ENCODE measurements at places on chromosomes 4 and X. TPM values are rescaled to one million over a fixed set of nuclear protein-coding genes. Genes with fewer than 3 reads are reported as not detected.
A peak's percentile ranks its signal among the peaks of the same experiment; 100 is the strongest.

ZMAT1 gene
- 5.6 TPM for total RNA-seq

RIBC1 gene
- 0.49 TPM for total RNA-seq

DUSP21 gene
- total RNA-seq: not detected

GPC3 gene
- total RNA-seq: 5.4 TPM

TMPRSS11F gene
- not detected for total RNA-seq

CLDN24 gene
- not detected for total RNA-seq

AMBN gene
- not detected for total RNA-seq

ERCC6L gene
- not detected for total RNA-seq

XAGE1A gene
- total RNA-seq: not detected

MAP3K15 gene
- not detected for total RNA-seq

DNA sequence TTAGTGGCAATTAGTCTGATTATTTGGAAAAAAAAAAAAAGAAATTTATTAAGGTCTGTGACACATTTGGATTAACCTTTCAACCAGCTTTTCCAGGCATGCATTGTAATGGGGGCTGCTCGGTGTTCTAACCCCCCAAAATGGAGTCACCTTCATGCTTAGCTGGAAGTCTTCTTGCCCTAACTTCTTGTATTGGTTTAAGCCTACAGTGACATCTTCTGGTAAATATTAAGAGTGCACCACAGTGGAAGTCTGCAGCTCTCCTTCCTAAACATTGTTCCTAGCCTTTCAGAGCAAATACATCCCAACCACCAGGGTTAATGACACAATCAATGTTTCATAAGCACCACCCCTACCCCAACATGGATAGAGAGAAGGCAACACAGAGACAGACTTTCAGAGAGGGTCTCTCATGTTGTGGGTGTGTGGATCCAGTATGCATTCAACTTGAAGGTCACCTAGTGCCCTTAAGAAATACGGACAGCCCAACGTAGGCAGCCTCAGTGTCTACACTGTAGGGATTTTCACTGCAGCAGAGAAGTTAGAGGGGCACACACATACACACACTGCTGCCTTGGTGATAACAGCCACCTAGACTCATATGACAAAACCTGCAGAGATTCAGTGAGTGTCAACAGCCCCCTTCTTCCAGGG is 142.9 kb upstream of the MBNL3 start:
- no peak for DNase-seq

- DNase-seq: no peak
Measured at GRCh38 chr4:140344101-140344500, 29.3 kb upstream of the SCOC start.

DNA sequence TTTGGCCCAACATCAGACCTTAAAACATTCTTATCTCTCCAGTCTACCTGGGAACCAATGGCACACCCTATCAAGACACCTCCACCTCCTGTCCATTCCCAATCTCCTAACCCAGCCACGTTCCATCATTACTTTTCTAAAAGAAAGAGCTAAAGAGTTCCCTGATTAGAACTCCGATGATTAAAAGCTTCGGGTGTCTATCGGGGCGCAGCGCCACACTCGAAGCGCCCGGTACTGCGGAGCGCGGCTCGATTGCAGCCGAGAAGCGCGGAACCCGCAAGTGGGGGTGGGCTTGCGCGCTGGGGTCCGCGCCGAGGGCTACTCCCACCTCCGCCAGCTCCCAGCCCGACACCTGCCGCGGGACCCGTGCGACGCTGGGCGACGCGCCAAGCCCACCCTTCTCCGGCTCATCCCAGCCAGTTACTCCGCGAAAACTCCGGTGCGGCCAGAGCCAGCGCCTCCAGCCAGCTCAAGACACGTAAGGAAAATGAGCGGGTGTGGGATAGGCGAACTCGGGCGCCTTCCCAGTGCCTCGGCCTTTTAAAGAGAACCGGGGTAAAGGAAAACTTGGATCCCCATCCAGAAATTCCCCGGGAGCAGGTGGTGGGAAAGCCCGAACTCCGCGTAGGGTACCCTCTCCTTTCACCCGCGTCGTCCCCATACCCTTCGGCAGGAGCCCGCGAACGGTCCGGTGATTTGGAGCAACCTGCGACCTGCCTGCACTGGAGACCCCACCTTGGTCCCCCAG is 593 bp downstream of the NPY1R start:
- DNase-seq: peak; percentile 17

DNA sequence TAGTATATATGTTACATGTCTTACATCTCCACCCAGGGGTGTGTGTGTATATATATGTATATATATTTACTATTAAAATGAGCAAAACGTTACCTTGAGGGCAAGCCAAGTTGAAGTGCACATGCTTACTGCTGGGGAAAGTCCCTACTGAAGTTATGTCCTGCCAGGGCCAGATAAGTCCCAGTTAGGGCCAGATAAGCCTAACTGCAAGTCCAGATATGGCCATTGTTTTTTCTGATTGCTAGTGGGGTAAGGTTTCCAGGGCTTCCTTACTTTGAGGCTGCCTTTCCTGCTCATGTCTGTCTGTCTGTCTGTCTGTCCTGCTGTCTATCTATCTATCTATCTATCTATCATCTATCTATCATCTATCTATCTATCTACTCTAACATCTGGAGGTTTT is 19.3 kb upstream of the ZNF81 start:
- no peak for DNase-seq

GRCh38 chr4:163590103-163590502 is 95.6 kb downstream of the TMA16 start:
- no peak for DNase-seq

- DNase-seq: no peak
Measured at GRCh38 chrX:122622795-122623194, 561.3 kb upstream of the GRIA3 start.

- no peak for DNase-seq
Measured at GRCh38 chr4:45323453-45324058, 597.2 kb upstream of the GNPDA2 start.

- no peak for DNase-seq
Measured at GRCh38 chr4:1032861-1033260, 21.4 kb downstream of the FGFRL1 start.

DNA sequence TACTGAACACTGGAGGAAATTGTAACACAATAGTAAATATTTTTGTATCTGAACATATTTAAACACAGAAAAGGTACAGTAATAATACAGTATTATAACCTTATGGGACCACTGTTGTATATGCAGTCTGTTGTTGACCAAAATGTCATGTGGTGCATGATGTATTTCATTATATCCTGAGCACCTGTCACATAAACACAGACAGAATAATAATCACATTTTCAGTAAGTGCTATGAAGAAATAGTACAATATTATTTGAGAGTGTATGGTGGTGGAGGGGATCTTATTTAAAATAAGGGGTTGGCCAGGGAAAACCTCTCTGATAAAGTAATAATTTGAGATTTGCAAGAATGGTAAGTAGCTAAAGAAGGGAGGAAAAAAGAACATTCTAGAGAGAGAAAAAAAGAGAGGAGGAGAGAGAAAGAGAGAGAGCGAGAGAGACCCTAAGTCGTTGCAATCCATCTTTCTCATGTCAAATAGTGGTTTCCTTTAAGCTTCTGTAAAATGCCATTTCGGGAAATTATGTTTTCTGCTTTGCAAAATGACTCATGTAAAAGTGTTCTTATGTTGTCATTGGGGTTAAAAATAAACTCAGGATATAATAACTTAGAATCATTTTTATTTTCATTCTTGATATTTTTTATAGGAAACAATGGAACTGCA is 19.3 kb upstream of the CLNK start:
- DNase-seq: no peak

GRCh38 chrX:55709735-55710134 is 7.8 kb upstream of the RRAGB start:
- DNase-seq: no peak

DNA sequence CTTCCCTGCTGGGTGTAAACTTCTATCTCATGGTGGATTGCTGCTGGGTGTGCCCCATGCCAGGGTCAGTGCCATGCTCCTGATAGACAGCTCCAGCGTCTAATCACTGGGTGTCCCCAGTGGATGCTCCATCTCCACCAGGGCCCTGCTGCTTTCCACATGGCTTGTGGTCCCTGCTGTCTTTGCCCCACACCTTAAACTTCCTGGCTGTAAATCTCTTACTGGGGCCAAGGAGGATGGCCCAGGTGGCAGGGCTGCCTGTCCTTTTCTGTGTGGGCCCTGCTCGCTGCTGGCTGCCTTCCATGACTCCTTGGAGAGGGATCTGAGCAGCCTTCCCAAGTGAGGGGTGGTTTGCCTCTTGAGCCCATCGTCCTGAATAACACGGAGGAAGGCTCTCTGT is 51.8 kb downstream of the RGS12 start:
- no peak for DNase-seq

DNA sequence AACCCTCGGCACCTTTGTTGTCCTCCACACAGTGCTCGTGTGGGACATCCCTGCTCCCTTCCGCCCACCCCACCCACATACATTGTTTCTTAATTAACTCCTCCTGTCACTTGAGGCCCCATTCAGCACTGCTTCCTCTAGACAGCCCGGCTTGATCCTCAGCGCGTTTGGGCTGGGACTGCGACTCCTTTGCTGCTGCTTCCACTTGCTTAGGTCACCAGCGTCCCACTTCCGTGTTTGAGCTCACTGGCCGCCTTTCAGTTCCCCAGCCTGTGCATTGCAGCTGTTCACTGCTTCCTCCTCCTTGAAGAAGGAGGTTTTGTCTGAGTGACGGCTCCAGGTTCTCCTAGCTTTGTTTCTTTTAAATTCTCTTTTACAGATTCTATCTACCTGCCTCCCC is 16.1 kb downstream of the RNF4 start:
- peak; percentile 77 for DNase-seq

GRCh38 chr4:868421-868820 is 42.5 kb upstream of the CPLX1 start:
- DNase-seq: no peak

GRCh38 chr4:7649741-7650531 is 215.2 kb upstream of the PSAPL1 start:
- no peak for DNase-seq

- DNase-seq: no peak
Measured at GRCh38 chrX:155246748-155247147, 17.5 kb downstream of the RAB39B start.

DNA sequence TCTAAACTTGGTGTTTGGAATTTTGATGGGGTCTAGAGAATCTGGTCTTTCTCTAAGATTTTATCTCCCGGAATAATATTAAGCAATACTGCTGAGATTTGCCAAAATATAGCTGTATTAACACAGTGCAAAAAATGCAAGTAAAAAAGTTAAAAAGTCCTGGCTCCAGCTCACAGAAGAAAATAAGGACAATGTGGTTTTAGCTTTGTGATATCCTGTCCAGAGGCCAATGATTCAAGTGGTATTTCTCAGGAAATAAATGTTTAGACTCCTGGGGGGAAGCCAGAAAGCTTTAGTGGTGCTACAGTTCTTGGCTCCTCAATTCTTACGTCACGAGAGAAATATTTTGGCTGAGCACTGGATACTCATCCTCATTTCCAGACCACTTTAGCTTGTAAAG is 40.9 kb upstream of the IL13RA2 start:
- DNase-seq: no peak

DNA sequence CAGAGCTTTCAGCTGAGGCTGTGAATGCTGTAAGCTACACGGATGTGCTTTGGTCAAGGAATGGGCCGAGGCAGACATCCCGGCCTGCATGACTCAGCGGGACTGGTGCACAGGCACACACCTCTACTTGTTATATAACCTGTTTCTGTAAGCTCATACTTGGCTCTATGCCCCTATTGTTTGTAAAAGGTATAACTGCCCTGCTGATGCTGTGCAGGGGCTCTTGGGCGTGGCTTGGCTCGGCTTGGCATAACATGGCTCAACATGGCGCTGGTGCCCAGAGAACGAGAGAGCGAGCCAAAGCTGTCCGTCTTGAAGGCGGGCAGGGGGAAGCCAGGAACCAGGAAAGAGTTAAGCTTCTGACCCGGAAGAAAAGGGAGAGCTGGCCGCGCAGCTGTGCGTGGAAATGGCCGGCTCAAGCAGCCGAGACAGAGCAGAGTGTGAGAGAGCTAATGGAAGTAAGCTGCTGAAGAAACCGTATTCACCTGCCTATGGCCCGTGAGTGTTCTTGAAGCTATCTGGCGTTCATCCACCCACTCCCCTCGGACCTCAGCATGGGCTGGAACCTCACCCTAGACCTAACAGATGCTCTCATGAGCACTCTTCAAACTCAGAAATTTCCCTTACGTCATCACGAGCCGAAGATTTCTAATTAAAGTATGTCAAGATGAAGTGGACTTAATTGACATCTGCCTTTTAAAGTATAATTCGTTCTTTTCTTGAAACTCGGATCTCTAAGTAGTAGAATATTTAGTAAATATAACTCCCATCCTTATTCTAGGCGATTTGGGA is 286.3 kb upstream of the AGA start:
- no peak for DNase-seq

- no peak for DNase-seq
Measured at GRCh38 chrX:4240541-4241194, 527.2 kb upstream of the PRKX start.

GRCh38 chr4:168028970-168029597 is 63.3 kb upstream of the ANXA10 start:
- DNase-seq: no peak

GRCh38 chr4:84697159-84697558 is 114.2 kb downstream of the CDS1 start:
- no peak for DNase-seq

DNA sequence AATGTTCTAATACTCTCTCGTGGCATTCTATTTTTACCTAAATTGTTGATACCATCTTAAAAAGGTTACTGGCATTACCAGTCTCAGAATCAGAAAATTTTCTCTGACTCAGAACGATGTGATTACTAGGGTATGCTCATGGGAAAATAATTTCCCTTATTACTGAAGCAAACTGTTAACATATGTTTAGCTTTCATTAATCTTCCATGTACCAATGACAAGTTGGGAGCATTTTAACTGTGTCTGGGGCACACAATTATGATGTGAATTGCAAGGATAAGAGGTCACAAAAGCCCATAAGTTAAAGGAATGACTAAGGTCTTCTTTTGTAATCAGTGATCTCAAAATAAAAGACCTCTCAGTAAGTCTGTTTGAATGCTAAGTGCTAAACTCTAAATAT is 1254.6 kb downstream of the PCDH18 start:
- no peak for DNase-seq

Measured in left ventricle myocardium inferior (tissue), 1 donor.